ENCODE measurements at places on chromosomes 1 and 21.
A peak's percentile ranks its signal among the peaks of the same experiment; 100 is the strongest.

DNA sequence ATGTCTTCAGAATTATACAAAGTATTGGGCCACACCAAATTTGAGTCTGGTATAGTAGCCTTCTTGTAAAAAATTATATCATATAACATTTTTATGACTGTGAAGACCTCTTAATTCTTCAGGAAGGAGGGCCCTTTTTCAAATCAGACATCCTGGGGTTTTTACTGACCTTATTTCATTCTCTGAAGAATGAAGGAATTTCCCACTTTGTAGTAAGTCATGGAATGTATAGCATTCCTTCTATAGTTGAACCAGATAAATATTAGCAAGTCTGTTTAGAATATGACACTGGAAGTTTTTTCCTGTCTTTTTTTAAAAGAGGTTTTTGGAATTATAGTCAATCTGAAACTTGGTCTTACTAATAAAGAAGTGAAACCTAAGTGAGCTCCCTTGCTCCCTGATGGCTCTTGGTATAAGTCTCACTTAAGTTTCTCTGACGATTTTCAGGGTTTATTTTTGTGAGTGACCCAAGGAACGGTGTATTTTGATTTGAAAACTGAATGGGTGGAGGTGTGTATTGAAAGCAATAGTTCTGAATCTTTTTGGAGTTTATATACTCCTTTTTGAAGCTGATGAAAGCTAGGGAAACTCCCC, 23.7 kb downstream of the SNX27 start:
- peak; percentile 41 for DNase-seq

DNA sequence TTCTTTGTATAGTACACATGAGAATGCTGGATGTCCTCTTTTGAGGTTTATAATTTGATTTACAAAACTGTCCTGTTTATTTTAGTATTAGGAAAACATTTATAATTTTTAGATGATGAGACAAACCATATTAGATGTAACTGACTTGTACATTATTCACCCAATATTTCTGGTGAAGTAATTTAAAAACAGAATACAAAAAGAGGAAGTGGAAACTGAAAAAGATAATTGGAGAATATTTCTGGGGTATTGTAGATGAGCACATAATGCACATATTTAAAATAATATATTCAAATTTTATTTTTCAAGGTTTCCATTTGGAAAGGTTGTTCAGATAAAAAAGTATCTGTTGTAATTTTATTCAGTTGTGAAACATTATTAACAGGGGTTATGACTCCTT, 40.7 kb downstream of the XPR1 start:
- no peak for DNase-seq

DNA sequence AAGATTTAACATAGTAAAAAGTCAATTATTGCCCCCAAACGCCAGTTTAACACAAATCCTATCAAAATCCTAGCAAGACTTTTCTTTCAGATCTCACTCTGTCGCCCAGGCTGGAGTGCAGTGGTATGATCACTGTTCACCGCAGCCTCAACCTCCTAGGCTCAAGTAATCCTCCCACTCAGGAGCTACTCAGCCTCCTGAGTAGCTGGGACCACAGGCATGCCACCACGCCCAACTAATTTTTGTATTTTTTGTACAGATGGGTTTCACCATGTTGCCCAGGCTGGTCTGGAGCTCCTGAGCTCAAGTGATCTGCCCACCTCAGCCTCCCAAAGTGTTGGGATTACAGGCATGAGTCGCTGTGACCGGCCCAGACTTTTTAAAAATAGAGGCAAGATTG, 4.8 kb downstream of the SNIP1 start:
- DNase-seq: no peak

DNA sequence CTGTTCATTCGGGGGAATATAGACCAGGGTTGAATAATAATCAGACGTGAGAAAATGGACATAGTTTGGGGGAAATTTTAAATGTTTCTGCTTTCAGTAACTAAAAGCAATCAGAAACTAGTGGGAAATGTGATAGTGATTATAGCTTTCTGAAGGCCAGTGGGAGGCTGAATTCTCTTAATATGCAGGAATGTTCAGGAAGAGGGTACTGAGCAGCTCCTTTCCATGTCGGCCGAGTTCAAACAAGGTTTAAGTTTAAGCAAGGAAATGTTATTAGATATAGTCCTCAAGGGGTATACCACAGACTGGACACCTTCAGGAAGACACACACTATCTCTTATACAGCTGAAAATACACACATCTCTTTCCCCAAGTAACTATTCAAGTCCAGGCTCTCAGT, 105.5 kb downstream of the HHAT start:
- DNase-seq: no peak

- DNase-seq: no peak
These were observed 184.0 kb downstream of the CDC7 start for GRCh38 chr1:91684481-91685196.

DNA sequence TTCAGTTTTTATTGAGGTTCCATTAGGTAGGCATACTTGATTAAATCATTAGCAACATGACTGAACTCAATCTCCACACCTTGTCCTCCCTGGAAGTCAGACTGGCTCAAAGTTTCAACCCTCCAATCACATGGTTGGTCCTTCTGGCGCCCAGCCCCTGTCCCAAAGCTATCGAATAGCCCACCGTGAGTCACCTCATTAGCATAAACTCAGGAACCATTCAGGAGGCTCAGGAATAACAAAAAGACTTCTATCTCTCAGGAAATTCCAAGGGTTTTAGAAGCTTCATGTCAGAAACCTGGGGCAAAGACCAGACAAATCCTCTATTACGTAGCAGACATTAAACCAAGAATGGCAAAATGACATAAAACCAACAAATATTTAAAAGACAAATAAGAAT, 78.6 kb downstream of the RGS2 start:
- DNase-seq: no peak

DNA sequence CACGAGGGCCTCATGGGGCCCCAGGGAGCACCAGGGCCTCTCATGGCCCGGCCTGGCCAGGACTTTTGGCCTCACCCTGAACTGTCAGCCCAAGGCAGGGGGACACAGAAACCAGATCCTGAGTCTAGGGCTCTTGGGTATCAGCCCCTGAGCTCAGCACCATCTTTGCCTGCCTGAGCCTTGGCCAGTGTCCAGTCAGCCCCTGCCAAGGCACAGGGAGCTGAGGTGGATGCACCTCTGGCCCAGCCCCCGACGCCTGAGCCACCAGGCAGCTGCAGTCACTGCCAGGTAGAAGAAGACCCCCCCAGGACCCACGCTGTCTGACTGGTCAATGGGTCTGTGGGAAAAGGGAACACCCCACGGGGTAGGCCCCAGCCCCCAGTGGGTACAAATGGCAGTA, 25.3 kb downstream of the CDCA8 start:
- DNase-seq: no peak

- no peak for DNase-seq
These were observed 73.5 kb downstream of the ST6GALNAC5 start for GRCh38 chr1:76940571-76941335.

GRCh38 chr1:212155219-212155618, 119.7 kb downstream of the DTL start:
- no peak for DNase-seq

GRCh38 chr1:103170609-103171008, 62.3 kb upstream of the COL11A1 start:
- DNase-seq: no peak

DNA sequence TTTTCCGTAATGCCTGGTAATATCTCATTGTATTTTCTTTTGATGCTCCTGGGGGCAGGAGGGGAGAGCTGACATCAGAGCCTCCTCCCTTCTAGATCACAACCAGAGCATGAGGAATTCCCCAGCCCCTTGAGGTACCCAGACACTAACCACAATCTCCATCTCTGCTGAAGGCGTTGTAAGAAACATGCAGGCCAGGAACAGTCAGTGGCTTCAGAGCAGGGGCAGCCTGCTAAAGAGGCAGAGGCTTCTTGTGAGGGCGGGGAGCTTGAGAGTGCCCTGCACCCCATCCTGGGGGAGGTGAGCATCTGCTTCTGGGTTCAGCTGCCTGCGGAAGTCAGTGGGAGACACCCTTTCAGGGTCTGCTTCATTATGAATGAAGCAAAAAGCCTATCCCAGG, 19.0 kb downstream of the MAPKAPK2 start:
- DNase-seq: no peak

- no peak for DNase-seq
These were observed 116.7 kb upstream of the F3 start for GRCh38 chr1:94658221-94658620.

GRCh38 chr1:94633051-94633450, 91.5 kb upstream of the F3 start:
- DNase-seq: no peak

DNA sequence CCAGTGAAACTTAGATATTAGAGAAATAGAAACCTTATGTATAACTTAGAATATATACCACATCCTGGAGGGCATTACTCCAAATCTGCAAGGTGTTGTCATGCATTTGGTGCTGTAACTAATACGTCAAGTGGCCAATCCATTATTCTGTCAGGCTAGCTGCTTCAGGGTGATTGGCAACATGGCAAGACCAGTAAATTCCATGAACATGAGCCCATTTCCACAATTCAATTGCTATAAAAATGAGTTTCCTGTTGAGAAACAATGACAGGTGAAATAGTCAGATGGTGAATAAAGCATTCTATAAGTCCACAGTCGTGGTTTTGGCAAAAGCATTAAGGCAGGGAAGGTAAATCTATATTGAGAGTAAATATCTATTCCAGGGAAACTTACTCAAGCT, 566.0 kb downstream of the ADGRL2 start:
- DNase-seq: no peak

DNA sequence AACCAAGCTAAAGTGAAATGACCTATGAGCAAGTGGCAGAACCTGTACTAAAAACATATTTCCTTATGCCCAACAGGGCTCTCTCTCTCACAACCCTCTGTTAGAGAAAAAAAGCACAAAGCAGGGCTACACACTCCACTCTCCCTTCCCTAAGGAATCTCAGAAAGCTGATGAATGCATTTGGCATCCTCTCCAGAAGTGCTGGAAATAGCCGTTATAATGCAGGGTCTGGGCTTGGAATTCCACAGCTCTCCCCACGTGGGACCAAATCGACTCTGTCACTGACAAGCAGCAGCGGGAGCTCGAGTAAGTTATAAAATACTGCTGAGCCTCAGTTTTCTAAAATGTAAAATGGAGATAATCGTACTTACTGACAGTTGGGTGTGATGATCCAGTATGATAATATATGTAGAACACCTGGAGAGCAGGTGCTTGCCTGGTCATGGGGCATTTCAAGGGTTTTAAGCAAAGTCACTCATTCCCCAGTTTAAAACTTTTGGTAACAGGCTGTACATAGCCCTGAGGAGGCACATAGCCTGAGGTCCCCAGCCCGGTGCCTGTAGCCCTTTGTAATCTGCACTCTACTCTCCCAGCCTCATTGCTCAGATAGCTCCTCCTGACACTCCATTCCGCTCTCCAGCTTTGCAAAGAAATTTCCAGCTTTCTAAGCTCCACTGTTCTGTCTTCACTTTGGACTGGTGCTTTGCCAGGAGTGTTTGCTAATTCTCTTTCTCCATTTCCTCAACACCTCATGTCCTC, 175.6 kb upstream of the DAB1 start:
- DNase-seq: no peak

- DNase-seq: no peak
These were observed 111.2 kb upstream of the CTTNBP2NL start for GRCh38 chr1:112284796-112285195.

GRCh38 chr21:42435401-42435800, 31.7 kb downstream of the UBASH3A start:
- no peak for DNase-seq

DNA sequence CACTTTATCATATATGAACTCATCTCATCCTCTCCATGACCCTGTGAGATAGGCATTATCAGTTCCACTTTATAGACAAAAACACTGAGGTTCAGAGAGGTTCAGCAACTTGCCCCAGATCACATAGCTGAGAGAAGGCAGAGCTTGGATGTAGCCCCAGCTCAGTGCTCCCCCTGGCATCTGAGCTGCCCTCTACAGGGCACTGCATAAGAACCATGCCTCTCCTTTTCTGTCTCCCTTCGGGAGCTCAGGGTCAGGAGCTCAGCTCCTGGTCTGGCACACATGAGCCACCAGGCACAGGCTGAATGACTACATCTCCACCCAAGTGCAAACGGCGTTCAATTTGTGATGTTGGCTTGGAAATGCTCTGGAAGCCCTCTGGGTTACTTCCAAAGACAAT, 16.9 kb downstream of the RAB7B start:
- DNase-seq: peak; percentile 37

- no peak for DNase-seq
These were observed 346.6 kb upstream of the RUNX1 start for GRCh38 chr21:35395728-35396127.

- no peak for DNase-seq
These were observed 1142.7 kb upstream of the NCAM2 start for GRCh38 chr21:19855522-19855921.

GRCh38 chr1:208219659-208220282, 24.4 kb downstream of the PLXNA2 start:
- no peak for DNase-seq

DNA sequence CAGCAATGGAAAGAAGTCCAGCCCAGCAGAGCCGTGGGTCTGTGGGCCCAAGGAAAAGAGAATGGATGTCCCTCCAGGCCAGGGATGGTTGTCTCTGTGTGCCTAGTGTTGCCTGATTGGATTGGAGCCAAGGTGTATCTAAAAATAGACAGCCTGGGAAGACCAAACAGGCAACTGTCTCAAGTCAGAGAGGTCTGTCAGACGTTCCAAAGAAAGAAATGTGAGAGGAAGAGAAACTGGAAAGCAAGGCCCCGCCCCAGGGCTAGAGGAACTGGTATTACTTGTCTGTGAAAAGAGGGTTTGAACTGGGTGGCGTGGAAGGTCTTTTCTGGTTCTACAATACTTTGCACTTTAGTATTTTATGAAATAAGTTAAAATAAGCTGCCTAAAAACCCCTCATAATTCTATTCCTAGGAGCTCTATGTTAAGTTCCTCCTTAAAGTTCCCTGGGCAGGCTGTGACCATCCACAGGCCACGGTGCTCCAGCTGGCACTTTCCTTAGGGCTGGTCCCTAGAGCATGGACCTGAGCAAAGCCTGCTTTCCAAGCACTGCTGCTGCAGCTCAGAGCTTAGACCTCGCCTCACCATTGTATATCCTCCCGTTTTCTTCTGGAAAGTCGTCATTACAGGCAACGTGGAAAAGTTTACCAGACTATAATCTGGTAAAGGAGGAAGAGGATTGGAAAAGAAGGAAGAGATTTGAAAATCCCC, 151.6 kb downstream of the DISC1 start:
- peak; percentile 48 for DNase-seq

GRCh38 chr21:21439761-21440160, 441.6 kb downstream of the NCAM2 start:
- no peak for DNase-seq

- DNase-seq: no peak
These were observed 84.9 kb upstream of the SLC44A3 start for GRCh38 chr1:94734963-94735901.

GRCh38 chr1:12111741-12112140, 48.6 kb downstream of the TNFRSF8 start:
- DNase-seq: no peak

- DNase-seq: peak; percentile 80
These were observed 14.9 kb downstream of the AADACL4 start for GRCh38 chr1:12658531-12659453.
